CD4-positive, alpha-beta T cell treated with Interleukin-17A for 4 hours (primary cell): ENCODE measurements at places on chromosomes 5 and 9.

- no peak for DNase-seq
Observed at GRCh38 chr5:10800852-10801251, 39.8 kb upstream of the DAP start.

DNA sequence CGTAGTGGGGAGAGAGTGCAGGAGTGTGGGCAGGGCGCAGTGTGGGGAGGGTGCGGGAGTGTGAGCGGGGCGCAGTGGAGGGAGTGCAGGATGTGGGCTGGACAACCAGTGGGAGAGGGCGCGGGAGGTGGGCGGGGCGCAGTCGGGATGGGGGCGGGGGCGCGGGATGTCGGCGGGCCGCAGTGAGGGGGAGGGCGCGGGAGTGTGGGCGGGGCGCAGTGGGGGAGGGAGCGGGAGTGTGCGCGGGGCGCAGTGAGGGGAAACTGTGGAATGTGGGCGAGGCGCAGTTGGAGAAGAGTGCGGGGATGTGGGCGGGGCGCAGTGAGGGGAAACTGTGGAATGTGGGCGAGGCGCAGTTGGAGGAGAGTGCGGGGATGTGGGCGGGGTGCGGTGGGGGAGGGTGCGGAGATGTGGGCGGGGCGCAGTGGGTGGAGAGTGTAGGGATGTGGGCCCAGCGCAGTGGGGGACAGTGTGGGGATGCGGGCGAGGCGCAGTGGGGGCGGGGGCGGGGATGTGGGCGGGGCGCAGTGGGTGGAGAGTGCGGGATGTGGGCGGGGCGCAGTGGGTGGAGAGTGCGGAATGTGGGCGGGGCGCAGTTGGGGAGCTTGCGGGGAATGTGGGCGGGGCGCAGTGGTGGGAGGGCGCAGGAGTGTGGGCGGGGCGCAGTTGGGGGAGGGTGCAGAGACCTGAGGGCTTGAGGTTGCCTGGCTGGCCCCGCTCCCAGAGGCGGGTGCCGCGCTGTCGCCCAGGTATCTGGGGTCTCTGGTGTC lies at the start of gene NXNL2:
TSS of gene NXNL2 (plus strand) at position 723 of the 770 bp plus-strand sequence. CDS start 257 bp downstream, outside the sequence.
- DNase-seq = peak; percentile 70

- DNase-seq = no peak
Observed at GRCh38 chr9:126505697-126506346, 107.9 kb upstream of the LMX1B start.

DNA sequence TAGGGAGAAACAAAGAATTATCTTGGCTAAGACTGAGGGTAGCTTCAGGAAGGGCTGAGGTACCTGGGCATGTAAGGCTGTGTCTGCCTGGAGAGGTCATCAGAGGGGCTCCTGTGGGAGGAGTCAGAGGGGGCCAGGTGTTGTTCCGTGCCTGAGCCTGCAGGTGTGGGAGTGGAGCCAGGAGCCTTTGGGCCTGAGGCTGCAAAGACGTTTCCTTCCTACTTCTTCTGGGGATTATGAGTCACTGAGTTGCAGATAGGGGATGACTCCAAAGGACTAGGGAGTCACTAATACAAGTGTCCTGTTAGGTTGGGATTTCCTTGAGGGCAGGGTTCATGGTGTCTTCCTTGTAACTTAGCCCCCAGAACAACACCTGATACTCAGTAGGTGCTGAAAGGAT lies 391.1 kb downstream of the ARHGEF28 start:
- DNase-seq = no peak

GRCh38 chr9:105236261-105236660 lies 8.2 kb upstream of the SLC44A1 start:
- DNase-seq = no peak

DNA sequence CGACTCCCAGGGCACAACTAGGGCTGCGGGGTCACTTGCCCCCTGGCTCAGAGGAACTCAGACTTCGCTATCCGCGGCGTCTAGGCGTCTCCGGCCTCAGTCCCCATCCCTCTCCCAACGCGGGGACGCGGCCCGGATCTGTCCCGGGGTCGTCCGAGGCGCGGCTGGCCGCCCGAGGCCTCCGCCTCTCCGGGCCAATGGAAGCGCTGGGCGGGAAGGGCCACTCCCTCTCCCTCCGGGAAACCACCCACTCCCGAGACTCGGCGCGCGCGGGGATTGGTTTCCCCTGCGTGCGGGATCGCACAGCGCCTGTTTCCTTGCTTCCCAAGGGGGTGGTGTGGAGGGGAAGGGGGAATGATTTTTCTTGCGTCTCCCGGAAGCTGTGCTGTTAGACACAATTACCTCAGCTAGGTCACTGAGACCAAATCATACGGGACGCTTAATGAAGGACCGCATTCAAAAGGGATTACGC lies 38.3 kb downstream of the NR2F1 start:
- no peak for DNase-seq

DNA sequence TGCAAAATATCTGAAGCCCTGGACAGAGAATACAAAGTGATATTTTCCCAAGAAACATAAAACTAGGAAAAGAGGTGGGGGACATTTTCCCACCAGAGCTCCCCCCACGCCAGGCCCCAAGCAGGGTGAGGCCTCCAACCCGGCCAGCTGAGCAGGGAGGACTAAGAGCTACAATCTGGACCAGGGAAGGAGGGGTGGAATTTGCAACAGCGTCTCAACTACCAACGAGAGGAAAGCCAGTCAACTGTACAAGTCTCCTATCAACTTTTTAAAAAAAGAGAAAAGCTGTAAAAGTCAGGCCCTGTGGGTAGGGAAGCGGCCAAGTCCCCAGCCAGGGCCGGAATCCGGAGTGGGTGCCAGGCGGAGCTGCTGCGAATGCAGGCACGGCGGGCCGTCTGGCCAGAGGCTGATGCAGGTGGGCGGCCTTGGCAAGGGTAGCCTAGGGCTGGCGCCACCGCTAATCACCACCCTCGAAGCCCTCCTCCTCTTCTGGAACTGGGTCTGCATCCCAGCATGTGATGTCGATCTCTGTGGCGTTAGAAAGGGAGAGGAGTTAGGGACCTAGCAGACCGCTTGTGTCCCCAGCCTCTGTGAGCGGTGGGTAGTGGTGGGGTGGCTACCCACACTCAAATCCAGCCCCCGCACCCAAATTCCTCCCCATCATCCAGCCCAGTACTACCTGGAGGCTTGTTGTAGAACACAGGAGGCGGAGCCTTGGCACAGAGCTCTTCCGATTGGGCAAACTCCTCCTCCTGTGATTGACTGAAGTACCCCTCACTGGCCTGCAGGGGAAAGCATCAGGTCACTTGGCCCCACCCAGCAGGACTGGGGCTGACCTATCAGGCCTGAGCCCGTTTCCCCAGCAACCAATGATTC lies 10.6 kb downstream of the PRR7 start:
- peak; percentile 35 for DNase-seq

DNA sequence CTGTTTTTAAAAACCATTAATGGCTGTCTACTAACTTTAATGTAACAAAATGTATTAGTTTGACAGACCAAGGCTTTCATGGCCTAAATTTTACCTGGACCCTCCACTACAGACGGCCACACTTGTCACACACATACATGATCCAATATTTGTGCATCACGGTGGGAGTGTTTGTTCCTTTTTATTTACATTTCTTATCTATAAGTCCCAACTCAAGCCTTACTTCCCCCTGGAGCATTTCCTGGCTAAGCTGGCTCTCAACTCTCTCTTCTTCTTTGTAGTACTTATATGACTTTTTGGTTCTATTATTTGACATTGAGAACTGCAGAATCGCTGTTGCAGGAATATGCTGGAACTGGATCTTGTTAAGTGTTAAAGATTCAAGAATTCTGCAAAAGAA lies 534.4 kb downstream of the RAB3C start:
- DNase-seq = no peak

GRCh38 chr9:87547671-87548081 lies 50.0 kb downstream of the DAPK1 start:
- DNase-seq = no peak

DNA sequence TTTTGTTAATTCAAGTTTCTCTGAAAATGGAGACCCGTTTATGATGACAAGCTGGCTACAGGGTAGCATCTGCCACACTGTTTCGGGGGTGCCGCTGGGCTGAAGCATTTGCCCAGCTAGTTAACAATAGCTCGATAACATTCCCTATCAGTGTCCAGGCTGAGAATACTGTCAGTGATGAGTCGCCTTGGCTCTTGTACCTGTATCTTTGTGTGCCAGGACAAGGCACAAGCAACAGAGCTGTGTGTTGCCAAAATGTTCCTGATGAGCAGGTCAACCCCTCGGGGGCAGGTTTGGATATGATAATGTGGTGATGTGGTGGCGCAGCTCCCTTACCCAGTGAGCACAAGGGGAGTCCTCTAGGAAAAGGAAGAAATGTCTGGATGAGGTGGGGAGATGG lies 7.0 kb downstream of the TGFBI start:
- DNase-seq = no peak

DNA sequence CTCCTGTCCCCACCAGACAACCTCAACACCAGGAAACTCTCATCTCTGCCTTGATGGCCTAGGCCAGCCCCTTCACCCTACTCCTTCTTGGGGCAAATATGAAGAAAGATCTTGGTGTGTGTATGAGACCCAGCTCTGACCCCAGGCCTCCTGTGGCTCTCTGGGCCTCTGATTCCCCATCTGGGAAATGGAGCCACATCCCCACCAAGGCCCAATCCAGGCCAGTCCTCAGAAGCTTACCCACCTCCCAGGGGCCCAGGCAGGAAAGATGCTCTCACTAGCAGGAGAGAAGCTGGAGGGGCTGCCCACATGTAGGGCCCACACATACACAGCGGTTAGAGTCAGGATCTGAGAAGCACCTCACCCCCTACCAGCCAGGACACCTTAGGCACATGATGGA lies 38.9 kb downstream of the BICD2 start:
- DNase-seq = no peak

DNA sequence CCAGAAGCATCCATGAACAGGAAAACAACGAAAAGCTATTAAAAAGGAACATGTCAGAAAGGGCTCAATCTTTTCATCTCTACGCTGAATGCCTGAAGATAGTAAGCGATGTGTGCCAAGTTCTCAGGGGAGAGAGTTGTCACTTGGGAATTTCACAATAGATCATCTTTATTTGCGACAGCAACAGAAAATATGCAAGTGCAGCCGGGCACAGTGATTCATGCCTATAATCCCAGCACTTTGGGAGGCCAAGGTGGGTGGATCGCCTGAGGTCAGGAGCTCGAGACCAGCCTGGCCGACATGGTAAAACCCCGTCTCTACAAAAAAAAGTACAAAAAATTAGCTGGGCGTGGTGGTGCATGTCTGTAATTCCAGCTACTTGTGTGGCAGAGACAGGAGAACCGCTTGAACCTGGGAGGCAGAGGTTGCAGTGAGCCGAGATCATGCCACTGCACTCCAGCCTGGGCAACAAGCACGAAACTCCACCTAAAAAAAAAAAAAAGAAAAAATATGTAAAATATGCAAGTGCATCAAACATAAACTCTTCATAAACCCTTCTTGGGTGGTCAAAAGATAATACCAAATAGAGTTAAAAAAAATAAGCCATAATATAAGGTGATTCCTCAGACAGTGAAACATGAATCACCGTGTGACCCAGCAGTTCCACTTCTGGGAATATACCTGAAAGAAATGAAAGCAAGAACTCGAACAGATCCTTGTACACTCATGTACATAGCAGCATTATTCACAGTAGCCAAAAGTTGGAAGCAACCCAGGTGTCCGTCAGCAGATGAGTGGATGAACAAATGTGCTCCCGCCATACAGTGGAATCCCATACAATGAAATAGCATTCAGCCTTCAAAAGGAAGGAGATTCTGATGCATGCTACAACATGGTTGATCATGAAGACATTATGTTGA lies 16.2 kb downstream of the SFXN1 start:
- no peak for DNase-seq

DNA sequence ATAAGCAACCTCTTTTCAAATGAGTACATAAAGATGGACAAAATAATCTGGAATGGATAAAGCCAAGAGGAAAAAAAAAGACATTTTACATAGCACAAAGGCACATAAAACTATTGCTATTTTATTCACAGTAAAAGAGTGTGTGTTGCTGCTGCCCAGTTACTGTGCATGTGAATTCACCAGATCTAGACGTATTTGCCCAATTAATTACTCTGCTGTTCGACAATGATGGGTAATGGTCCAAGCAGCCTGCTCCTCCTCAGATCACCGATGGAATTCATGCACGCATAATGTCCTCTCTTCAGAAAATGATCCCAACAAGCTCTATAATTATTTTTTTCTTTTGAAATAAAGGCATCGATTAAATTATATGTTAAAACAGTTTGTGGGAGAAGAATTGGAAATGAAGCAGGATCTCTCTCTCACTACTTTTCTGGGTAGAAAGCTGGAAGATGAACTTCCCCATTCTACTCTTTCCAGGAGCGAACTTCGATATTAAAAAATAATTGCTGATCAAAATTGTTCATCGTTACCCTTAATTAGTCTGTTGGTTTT lies 357.4 kb upstream of the CCNH start:
- no peak for DNase-seq

- DNase-seq = no peak
Observed at GRCh38 chr9:11182001-11182400, 569.2 kb upstream of the PTPRD start.

GRCh38 chr5:129724222-129724621 lies 23.7 kb upstream of the MINAR2 start:
- DNase-seq = no peak

GRCh38 chr9:130181678-130182380 lies 9.6 kb downstream of the NCS1 start:
- no peak for DNase-seq

DNA sequence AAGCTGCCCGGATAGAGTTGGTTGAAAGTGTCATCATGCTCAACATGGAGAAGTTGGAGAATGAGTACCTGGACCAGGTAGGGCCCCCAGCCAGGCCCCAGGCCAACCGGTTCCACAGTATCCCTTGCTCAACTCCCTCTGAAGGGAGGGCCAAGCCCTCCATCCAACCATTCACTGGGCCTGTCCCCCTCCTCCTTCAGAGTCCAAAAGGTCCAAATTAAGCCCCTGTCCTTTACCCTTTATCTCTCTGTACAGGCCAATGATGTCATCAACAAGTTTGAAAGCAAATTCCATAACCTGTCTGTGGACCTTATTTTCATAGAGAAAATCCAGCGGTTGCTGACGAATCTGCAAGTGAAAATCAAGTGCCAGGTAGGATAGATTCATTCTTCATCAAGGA lies 47.2 kb downstream of the CCDC180 start:
- DNase-seq = no peak

GRCh38 chr9:136092353-136092650 lies 2.8 kb downstream of the NACC2 start:
- no peak for DNase-seq

DNA sequence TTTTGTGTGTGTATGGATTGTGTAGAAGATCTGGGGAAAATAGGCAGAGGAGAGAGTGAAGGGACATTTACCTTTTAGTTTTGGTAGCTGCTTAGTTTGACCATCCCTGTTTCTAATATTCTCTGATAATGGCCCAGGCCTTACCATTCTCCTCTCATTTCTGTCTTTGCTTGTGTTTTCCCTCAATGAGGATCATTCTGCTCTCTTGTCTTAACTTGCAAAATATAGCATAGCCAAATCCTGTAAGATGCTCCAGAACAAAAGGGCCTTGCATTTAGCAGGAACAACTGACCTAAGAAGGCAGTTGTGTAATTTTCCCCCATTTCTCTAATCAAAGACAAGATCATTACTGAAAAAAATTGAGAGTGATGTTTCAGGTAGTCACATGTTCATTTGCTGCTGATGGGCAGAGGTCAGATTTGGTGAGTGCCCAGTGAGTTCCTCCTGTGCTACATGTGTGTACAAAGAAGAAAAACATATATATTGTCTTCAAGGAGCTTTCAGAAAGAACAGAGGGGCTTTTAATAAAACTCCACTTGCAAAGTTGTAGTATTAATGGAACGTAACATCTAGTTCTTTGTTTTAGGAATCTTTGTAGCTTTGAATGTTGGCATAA lies 139.5 kb downstream of the KDM4C start:
- DNase-seq = no peak

- no peak for DNase-seq
Observed at GRCh38 chr9:91489361-91489899, 65.8 kb upstream of the NFIL3 start.

GRCh38 chr5:53099546-53099945 lies 10.0 kb downstream of the MOCS2 start:
- no peak for DNase-seq
